ENCODE measurements at places on chromosomes 6 and 20.

GRCh38 chr6:87293526-87293925 lies 28.9 kb upstream of the SMIM8 start:
- DNase-seq: no peak

DNA sequence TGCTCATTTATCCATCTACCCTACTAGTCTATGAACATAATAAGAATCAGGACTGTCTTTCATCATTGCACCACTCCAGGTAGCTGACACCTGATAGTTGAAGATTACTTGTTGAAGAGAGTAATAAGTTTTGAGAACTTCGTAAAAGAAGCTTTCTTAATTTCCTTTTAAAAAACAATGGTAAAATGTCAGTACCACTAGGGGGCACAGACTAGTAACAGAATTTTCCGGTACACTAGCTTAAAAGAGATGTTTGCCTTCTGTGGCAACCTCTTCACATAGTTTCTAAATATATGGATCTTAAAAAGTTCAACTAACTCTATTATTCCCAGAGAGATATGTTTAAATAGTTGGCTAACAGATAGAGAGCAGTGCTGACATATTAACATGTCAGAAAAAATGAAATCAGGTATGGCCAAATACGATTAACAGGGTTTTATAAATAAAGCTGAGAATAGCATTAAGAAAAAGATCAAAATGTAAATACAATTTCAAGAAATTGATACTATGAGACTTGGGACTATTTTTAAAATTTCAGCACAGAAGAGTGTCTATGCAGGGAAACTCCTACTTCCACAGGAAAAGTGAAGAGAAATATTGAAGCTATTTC lies 5.4 kb upstream of the KCNQ5 start:
- DNase-seq: no peak

DNA sequence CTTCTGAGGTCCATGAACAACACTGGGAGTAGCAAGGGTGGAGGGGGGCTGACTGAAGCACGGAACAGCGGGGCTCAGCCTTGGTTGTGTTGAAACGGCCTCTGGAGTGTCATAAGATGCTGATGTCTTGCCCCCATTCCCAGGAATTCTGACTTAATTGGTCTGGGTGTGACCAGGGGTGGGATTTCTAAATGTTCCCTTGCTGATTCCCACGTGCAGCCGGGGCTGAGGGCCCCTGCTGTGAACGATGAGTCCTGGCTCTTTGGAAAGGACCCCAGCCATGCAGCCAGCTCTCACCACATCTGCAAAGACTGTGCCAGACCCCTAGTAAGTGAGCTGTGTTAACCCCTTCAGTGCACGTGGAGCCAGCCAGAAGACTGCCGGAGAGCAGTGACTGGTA lies 28.6 kb upstream of the FAM50B start:
- DNase-seq: no peak

GRCh38 chr6:41777551-41778285 lies 2.0 kb downstream of the FRS3 start:
- no peak for DNase-seq

Measured in activated CD8-positive, alpha-beta memory T cell treated with anti-CD3 and anti-CD28 coated beads, Interleukin-2, amount 50 U/mL, for 48 hours (primary cell).